Pulmonary artery endothelial cell (primary cell): ENCODE measurements at places on chromosomes 7 and 10.

DNA sequence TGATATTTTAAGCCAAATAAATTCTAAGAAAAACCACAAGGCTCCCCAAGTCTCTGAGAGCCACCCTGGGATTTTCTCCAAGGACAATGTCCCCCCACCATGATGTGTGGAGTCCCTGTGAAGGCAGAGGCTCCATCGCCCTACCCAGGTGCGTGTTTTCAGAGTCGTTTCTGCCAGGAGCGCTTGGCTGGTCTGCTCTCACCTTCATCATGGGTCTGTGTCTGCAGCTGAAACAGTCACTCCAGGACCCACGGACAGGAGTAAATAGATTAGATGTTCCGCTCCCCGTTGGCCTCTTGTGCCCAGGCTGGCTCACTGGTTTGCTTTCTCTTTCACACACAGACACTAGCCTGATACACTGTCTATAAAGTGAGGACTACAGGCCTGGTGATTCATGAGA, 217.5 kb downstream of the SFMBT2 start:
- no peak for DNase-seq

GRCh38 chr7:30842542-30843451, 68.9 kb upstream of the AQP1 start:
- DNase-seq = no peak

DNA sequence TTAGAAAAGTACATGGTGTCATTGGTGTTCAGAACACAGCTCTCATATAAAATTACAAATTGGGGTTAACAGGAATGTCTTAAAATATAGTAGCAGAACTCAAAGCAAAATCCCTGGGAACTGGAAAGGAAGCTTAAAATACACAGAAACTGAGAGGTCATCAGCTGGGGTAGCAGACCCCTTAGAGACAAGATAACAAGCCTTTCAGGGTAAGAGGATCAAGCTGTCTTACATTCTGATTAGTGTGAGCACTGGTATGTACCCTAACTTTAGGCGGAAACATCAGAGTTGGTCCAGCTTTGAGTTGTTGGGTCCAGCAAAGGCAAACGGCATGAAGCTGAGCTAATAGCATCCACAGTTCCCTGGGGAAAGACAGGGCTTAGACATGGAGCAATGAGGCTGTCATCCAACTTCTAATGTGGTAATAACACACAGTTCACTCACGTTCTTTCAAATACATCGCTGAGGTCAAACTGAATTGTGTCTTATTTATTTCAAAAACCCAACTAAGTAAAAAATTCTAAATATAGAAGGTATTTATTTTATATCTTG, 32.6 kb downstream of the ARHGAP21 start:
- DNase-seq = no peak

DNA sequence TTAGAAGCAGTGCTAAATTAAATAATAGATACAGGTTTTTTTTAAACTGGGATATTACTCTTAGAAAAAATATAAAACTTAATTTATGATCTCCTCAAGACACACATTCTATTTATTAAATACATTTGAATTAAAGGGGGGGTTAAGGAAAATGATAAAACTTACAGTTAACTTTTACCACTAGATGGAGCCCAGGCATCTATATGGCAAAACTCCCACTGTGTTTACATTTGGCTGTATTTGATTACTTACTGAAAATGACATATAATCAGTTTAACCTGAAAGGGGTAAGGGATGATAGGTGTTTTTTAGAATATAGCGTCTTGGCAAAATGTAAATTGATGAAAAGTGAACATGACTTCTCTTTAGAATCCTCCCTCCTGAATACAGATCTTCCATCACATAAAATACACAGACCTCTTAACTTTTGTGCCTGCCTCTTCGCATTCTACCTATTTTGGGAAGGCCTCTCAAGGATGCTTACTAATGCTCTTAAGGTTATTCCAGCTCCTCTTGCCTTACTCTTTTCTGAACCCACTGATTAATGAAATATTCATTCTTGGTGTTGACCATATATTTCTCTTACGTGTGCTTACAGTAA, 235.7 kb downstream of the AGMO start:
- DNase-seq = peak; percentile 1

DNA sequence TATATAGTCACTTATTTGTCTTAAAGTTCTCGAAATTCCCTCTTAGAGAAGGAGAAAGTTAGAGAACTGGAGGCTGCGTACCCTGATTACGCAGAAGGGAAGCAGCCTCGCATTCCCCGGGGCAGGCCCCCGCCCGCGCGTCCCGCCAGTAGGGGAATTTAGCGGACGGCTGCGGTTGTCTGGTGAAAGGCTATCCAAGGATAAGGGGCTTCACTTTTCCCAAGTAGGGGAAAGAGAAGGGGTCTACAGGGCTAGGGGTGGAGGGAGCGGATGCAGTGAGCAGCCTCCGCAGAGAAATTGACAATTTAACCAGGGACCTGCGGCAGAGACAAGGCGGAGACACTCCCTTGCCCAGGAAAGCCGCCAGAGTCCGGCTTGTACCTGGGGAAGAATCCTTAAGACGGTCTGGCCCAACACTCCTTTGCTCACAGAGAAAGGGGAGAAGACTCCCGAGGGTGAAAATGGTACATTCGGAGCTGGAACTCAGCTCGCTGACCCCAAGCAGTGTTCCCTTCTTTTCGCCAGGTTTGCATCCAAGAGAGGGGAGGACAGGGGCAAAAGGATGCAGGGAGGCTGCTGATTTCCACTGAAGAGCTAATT, 994 bp upstream of the MAGI2 start:
- no peak for DNase-seq
